ENCODE measurements at places on chromosomes 7 and 10. TPM values are rescaled to one million over a fixed set of nuclear protein-coding genes. Genes with fewer than 3 reads are reported as not detected.

- peak overlapping the region; percentile 41 for H3K4me3 ChIP-seq
- peak overlapping the region; percentile 90 for H3K27ac ChIP-seq
- H3K27me3 ChIP-seq = no peaks in the 10 kb centered on the region
- peak; percentile 84 for DNase-seq
- peaks cover 15% of the 10 kb centered on the region for H3K36me3 ChIP-seq
Measured at GRCh38 chr10:79249186-79250121, 97.8 kb upstream of the PPIF start.

GRCh38 chr10:20616056-20616671 is 280.9 kb downstream of the NEBL start:
- no peaks in the 10 kb centered on the region for H3K36me3 ChIP-seq
- peak overlapping the region; percentile 78 for H3K4me3 ChIP-seq
- peaks cover 21% of the 10 kb centered on the region for H3K4me1 ChIP-seq
- H3K27me3 ChIP-seq = no peaks in the 10 kb centered on the region

GRCh38 chr10:13189961-13190360 is 28.6 kb downstream of the MCM10 start:
- DNase-seq = no peak
- no peak overlapping the region for H3K4me3 ChIP-seq
- H3K27ac ChIP-seq = no peak overlapping the region

GRCh38 chr10:15758618-15759017 is 38.9 kb upstream of the ITGA8 start:
- H3K4me1 ChIP-seq = no peaks in the 10 kb centered on the region
- no peaks in the 10 kb centered on the region for H3K27me3 ChIP-seq
- DNase-seq = no peak
- no peak overlapping the region for H3K4me3 ChIP-seq
- no peaks in the 10 kb centered on the region for H3K36me3 ChIP-seq
- H3K27ac ChIP-seq = no peak overlapping the region

GRCh38 chr7:74306730-74307469 is 17.7 kb downstream of the CLIP2 start:
- no peaks in the 10 kb centered on the region for H3K36me3 ChIP-seq
- no peak overlapping the region for H3K27ac ChIP-seq
- no peak for DNase-seq
- peaks cover 13% of the 10 kb centered on the region for H3K4me1 ChIP-seq

DNA sequence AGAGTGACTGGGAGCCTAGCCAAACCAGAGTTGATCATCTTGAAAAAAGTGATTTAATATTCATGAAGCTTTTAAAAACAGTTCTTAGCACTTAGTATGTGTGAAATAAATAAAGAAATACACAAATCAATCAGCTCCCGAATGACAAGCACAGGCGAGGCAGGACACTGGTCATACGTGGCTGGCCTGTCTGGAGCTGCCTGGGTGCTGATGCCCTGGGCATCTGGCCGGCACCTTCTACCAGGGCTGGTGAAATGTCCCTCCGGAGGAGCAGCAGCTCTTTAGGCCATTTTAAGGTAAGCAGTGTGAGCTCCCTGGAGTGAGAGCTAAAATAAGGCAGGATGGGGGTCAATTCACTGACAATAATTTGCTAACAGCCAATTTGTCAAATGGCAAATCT is 23.7 kb downstream of the IL15RA start:
- no peak for DNase-seq
- H3K4me3 ChIP-seq = no peak overlapping the region
- H3K27me3 ChIP-seq = no peaks in the 10 kb centered on the region
- peaks cover 53% of the 10 kb centered on the region for H3K36me3 ChIP-seq

DNA sequence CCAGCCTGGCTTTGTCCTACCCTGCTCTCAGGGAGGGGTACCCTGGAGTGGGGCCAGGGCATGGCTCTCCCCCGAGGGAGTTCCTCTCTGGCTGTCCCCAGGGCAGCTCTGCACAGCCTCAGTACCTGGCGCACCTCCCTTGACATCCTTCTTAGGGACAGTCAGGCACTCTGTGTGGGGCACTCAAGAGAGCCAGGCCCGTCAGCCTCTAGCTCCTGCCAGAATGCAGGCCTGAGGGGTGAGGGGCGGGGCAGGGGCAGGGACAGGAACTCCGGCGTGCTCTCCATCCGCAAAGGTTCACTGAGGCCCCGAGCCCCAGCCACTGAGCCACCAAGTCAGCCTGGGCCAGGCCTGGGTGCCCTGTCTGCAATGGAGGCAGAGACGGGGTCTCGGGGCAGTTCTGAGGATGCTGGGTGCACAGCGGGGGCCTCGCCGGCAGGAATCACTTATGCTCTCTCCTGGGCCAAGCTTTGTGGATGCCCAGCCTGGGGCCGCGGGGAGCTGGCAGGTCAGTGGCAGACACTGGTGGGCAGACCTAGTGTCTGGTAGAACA is 10.1 kb downstream of the LIMK1 start:
- peak overlapping the region; percentile 75 for H3K27ac ChIP-seq
- no peaks in the 10 kb centered on the region for H3K27me3 ChIP-seq
- H3K4me1 ChIP-seq = peaks cover 36% of the 10 kb centered on the region
- H3K36me3 ChIP-seq = peaks cover 19% of the 10 kb centered on the region
- H3K4me3 ChIP-seq = peak overlapping the region; percentile 87
- DNase-seq = no peak

DNA sequence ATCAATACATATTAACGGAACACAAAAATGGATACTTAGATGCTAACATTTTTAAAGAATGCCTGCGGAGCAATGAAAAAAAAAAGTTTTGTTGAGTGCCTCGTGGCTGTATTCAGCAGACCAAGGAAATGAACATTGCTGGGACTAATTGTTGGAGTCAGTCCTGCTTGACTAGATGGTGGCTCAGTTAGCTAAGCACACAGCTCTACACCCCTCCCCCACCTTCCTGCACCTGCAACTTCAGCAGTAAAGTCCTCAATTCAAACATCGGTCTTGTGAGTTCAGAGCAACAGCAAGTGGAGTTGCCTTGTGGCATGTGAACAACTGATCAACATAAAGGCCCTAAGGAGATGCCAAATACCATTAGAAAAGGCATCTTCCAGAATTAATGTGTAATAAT is 326.0 kb upstream of the NPSR1 start:
- no peak overlapping the region for H3K27ac ChIP-seq
- no peak for DNase-seq
- no peaks in the 10 kb centered on the region for H3K4me1 ChIP-seq
- H3K4me3 ChIP-seq = no peak overlapping the region

DNA sequence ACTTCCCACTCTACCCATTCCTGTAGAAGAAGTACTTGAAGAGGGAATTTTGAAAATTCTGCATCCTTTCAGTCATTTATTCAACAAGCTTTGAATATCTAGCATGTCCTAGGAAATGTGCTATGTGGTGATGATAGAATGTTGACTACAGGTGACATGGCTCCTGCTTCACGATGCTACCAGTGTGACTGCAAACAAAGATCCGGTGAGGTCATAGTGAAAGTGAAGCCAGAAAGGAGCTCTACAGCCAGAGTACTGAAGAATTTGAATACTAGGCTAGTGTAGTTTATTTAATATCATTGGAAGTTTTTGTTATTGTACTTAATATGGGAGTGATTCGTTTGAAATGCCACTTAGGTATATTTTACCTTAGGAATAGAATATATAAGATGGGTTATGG is 348.1 kb downstream of the TFEC start:
- no peak overlapping the region for H3K4me3 ChIP-seq
- H3K36me3 ChIP-seq = no peaks in the 10 kb centered on the region
- no peak for DNase-seq
- no peaks in the 10 kb centered on the region for H3K4me1 ChIP-seq
- H3K27ac ChIP-seq = no peak overlapping the region
- H3K27me3 ChIP-seq = no peaks in the 10 kb centered on the region

- no peaks in the 10 kb centered on the region for H3K27me3 ChIP-seq
- H3K27ac ChIP-seq = no peak overlapping the region
- no peak overlapping the region for H3K4me3 ChIP-seq
- peaks cover 35% of the 10 kb centered on the region for H3K36me3 ChIP-seq
- DNase-seq = no peak
- peaks cover 5% of the 10 kb centered on the region for H3K4me1 ChIP-seq
Measured at GRCh38 chr7:87882151-87882937, 6.1 kb downstream of the DBF4 start.

DNA sequence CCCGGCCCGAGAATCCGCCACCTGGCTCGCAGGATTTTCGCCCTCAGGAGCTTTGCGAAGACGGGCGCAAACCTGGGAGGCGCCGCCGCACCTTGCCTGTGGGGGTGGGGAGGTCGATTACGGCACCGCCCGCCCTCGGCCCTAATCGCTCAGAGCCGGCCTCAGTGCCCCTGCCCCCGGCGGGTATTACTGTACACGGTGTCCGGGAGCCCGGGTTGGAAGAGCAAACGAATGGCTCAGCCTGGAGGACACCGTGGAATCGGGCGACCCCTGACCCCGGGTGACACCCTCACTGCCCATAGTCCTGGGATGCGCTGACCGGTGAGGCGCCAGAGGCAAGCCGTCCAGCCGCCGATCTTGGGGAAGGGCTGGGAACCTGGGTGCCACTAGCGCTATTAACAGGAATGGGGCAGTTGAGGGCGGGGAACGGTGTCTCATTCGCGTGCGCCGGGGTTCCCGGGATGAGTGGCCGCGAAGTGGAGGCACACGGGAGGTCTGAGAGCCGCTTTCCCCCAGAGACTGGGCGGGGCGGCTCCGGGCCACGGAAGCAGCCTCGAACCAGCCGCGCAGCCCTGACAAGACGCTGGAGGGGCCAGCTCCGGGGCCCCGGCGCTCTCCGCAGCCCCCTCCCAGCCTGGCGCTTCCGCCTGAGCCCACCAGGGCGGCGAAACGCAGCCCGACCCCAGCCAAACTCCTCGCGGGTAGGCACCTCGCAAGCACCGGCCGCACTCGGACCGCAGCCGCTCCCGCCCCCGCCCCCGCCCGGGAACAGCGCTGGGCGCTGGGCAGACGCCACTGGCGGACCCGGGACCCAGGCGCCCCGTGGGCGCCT is 167.5 kb downstream of the NRF1 start:
- H3K27ac ChIP-seq = no peak overlapping the region
- peaks cover 92% of the 10 kb centered on the region for H3K27me3 ChIP-seq
- H3K4me1 ChIP-seq = peaks cover 53% of the 10 kb centered on the region

GRCh38 chr7:111835066-111835465 is 272.8 kb upstream of the IMMP2L start:
- H3K4me1 ChIP-seq = no peaks in the 10 kb centered on the region
- no peak overlapping the region for H3K27ac ChIP-seq
- peaks cover under 1% of the 10 kb centered on the region for H3K27me3 ChIP-seq
- no peak overlapping the region for H3K4me3 ChIP-seq
- no peak for DNase-seq
- no peaks in the 10 kb centered on the region for H3K36me3 ChIP-seq

DNA sequence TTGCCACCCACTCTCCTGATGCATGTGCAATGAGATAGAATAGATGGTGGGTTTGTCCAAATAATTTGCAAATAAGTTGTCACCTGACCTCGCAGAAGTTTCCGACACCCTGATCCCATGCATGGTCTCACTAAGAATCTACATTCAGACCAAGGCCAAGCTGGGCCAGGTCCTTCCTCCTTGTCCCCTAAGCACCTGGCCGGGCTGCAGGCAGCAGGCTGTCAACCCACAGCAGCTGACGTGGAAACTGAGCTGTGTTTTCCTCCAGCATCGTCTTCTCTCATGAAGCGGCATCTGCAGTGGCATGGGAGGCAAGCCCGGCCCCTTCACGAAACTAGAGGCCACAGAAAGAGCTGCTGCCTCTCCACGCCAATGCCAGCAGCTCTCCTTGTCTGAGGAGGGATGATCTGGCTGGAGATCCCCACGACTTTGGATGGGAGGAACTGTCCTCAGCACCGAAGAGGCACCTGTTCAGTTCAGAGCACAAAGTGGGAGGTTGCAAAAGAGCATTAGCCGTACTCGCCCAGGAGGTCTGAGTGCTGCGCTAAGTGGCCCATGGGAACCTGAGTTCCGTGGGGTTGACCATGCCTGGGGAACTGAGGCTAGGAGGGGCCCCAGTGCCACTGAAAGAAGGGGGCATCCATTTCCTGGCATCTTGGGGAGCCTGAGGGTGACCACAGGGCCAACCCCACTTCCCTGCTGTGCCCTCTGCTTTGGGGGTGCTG is 110.5 kb upstream of the INSIG1 start:
- H3K4me1 ChIP-seq = no peaks in the 10 kb centered on the region
- H3K27ac ChIP-seq = no peak overlapping the region
- DNase-seq = peak; percentile 0
- H3K4me3 ChIP-seq = no peak overlapping the region

GRCh38 chr10:99532687-99533495 is at the start of gene NKX2-3:
Gene NKX2-3 (plus strand): TSS chr10:99532942. CDS start chr10:99533132, 190 bp downstream.
- H3K27me3 ChIP-seq = peaks cover 96% of the 10 kb centered on the region
- H3K4me3 ChIP-seq = peak within 1 kb of the TSS; percentile 26
- H3K27ac ChIP-seq = no peak within 1 kb of the TSS

- no peaks in the 10 kb centered on the region for H3K36me3 ChIP-seq
- no peak overlapping the region for H3K4me3 ChIP-seq
- H3K27ac ChIP-seq = no peak overlapping the region
- no peaks in the 10 kb centered on the region for H3K4me1 ChIP-seq
Measured at GRCh38 chr10:122112625-122113160, 123.7 kb downstream of the TACC2 start.

- no peak for DNase-seq
- no peak overlapping the region for H3K27ac ChIP-seq
- no peaks in the 10 kb centered on the region for H3K36me3 ChIP-seq
- no peaks in the 10 kb centered on the region for H3K27me3 ChIP-seq
Measured at GRCh38 chr7:46080595-46081159, 159.6 kb upstream of the IGFBP3 start.

- no peaks in the 10 kb centered on the region for H3K4me1 ChIP-seq
- DNase-seq = no peak
- H3K36me3 ChIP-seq = no peaks in the 10 kb centered on the region
Measured at GRCh38 chr7:18119985-18120384, 92.3 kb upstream of the PRPS1L1 start.

DNA sequence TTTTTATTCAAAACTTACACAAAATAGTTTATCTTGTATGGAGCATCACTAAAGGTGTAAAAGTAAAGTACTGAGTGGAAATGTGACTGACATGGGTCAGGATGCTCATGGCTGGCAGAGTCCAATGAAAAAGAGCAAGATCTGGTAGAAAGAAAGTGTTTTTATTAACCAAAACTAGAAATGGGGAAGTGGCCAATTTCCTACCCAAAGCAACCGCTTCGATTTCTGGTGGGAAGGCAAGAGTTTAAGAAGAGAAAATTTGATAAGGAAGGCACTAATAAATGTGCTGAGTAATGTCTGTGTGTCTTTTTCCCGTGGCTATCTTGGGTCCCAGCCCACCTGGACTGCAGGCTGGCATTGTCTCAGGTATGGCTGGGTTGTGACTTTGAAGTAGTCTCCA is 277.7 kb downstream of the ANKRD7 start:
- no peak overlapping the region for H3K27ac ChIP-seq
- H3K4me1 ChIP-seq = no peaks in the 10 kb centered on the region
- no peak for DNase-seq
- no peak overlapping the region for H3K4me3 ChIP-seq
- no peaks in the 10 kb centered on the region for H3K27me3 ChIP-seq

The LRIT1 gene
- not detected for polyA plus RNA-seq

The MYPN gene
- not detected for polyA plus RNA-seq

The TAS2R3 gene
- not detected for polyA plus RNA-seq

The ZNF485 gene
- 0.19 TPM for polyA plus RNA-seq

The SPDYE18 gene
- polyA plus RNA-seq = 1.5 TPM

The KNDC1 gene
- not detected for polyA plus RNA-seq

The FAM53B gene
- 12.6 TPM for polyA plus RNA-seq

The SYT15B gene
- not detected for polyA plus RNA-seq

The MOGAT3 gene
- not detected for polyA plus RNA-seq

The TET1 gene
- 0.01 TPM for polyA plus RNA-seq

The KIAA1549 gene
- polyA plus RNA-seq = not detected

The SORCS1 gene
- polyA plus RNA-seq = not detected

The FBH1 gene
- 46.6 TPM for polyA plus RNA-seq

The NME8 gene
- 3.2 TPM for polyA plus RNA-seq

All from CD14-positive monocyte (primary cell).